ENCODE measurements at places on chromosomes 13 and 19.

- ATAC-seq: no peak
These were observed 100.5 kb downstream of the FLT1 start for GRCh38 chr13:28394422-28394821.

DNA sequence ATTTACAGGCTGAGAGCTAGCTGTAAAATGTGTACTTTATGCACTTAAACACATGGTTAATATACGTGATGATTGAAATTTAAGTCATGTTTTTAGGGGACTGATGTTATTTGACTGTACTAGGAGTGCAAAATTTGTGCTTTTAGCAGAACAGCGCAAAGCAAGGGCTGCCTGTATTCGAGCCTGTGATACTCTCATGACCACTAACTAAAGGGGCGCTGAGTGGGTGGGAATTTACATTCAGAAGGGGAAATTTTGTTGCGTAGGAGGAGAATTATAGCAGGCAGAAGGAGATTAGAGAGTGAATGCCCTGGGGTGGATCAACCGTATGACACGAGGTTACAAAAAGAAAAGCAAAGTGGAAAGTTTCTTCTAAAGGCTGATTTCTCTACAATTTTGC lies 271.8 kb upstream of the HTR2A start:
- ATAC-seq: no peak

GRCh38 chr13:41286370-41286769 lies 23.0 kb upstream of the MTRF1 start:
- no peak for ATAC-seq

DNA sequence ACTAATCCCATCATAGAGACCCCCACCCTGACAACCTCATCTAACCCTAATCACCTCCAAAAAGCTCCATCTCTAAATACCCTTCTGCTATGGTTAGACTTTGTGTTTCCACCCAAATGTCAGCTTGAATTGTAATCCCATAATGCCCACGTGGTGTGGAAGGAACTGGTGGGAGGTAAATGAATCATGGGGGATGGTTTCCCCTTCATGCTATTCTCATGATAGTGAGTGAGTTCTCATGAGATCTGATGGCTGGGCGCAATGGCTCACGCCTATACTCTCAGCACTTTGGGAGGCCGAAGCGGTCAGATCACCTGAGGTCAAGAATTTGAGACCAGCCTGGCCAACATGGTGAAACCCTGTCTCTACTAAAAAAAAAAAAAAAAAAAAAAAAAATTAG lies 2.6 kb downstream of the VMAC start:
- ATAC-seq: no peak

DNA sequence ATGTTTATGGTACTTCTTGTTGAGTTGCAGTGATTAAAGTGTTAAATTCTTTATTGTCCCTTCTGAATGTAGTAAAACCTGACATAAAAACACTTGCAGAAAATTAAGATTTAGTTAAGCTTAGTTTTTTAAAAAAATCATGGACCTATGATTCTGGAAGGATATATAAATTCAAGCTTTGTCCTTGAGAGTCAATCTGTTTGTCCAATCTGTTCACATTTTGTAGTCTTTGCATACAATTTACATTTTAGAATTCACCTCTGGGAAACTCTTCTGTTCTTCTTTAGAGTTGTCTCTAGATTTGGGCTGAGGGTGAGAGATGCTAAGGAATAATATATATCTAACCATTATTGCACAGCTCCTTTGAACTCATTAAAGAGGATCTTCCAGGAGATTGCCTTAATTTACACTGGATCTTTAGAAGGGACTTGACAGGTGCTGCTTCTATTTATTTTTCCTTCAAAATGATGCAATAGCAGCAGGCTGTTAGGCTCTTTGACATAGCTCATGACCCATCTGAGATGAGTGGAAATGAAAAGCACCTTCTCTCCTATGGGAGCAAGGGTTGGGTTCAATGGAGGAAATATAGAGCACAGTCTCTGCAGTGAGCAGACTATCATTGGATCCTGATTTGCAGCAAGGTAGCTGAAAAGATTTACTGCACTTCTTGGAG lies 433.9 kb downstream of the GPC6 start:
- peak; percentile 35 for ATAC-seq

DNA sequence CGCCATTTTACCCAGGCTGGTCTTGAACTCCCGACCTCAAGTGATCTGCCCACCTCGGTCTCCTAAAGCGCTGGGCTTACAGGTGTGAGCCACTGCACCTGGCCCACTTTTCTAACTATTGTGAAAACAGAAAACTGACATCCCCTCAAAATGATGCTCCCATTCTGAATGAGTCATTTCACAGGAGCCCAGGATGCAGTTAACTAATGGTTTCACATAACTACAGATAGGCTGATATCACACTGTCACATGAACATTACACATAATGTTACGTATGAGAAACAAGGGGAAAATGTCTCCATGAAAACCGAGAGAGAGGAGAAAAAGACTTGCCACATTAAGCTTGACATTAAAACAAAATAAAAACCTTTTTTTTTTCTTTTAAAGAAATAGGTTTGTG lies 37.5 kb downstream of the N4BP2L2 start:
- ATAC-seq: no peak

DNA sequence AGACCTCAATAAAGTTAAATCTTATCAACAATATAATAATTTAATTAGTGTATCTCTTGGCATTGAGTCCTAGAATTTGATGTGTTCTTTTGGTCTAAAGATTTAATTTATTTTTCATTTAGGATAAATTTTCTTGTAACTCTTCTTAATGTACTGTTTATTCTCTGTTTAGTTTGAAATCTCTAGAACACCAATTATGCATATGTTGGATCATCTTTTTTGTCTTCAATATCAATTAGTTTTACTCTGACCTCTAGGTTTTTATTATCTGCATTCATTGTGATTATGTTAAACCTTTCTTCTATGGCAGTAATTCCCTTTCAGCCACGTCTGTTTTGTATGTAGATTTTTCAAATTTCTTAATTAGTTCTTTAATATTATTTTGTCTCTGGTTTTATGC lies 93.8 kb upstream of the ARHGEF7 start:
- ATAC-seq: no peak

Measured in motor neuron (in vitro differentiated cells).